Psoas muscle (tissue), 8 donors: ENCODE measurements at places on chromosomes 16 and 17. TPM values are rescaled to one million over a fixed set of nuclear protein-coding genes. Genes with fewer than 3 reads are reported as not detected.

KCNH6 gene
- not detected for total RNA-seq

MPP3 gene
- 2.0 TPM for total RNA-seq

GPRC5B gene
- 102 TPM for total RNA-seq

GAS7 gene
- total RNA-seq: 7.0 TPM

RMI2 gene
- 0.64 TPM for total RNA-seq

TAC4 gene
- total RNA-seq: not detected

GPR179 gene
- total RNA-seq: 1.0 TPM

CPPED1 gene
- 6.1 TPM for total RNA-seq
